ENCODE measurements at places on chromosomes 16 and 17.

DNA sequence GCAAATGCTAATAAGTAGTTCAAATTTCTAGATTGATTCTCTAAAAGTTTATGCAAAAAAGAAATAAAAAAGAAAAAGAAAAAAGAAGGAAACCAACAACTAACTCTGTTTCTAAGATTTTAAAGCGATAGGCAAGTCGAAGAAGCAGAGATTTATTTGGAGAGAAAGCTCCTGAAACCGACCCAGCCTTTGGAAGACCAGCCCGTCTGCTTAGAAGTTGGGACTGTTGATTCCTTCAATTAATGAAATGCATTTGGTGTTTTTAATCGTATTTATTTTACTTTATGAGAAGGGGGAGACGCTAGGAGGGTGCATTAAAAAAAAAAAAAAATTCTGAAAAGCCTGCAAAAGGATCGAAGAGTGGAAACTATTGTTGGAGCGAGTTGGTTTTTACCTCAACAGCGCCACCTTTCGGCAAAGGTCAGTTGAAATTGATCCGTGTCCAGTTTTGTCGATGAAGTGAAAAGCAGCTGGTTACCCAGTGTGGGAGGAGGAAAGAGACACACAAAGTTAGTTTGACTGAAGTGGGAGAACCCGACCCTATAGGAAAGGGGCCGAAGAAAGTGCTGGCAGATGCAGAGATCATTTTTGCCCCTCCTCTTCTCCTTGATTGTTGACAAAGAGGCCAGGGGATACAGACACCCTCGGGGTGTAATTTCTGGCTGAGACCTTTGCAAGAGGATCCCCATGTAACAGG lies 1.5 kb upstream of the MAF start:
- no peak for DNase-seq

DNA sequence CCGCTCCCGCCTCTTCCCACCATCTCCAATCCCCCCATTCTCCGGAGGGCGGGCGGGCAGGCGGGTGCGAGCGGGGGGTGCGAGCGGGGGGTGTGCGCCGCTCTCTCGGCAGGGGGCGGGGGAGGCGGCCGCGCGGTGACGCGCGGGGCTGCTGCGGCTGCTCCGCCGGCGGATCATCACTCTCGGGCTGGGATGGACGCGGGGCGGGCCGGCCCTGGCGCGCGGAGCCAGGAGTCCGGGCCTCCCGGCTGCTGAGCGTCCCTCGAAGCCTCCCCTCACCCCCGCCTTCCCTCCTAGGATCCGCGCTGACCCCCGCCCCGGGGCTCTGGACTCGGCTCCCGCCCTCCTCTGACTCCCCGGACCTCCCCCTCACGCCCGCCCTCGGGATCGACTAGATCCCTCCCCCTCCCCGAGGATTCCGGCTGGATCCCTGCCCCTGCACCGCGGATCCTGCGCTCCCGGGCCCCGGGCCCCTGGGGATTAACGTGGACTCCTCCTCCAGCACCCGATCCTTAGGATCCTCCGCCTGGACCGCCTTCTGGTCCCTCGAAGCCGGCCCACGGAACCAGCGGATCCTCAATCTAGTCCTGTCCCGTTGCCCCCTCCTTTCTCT lies 946 bp upstream of the TMEM256 start:
- no peak for DNase-seq

GRCh38 chr17:8188263-8188839 lies 1.6 kb downstream of the BORCS6 start:
- DNase-seq, result no peak

DNA sequence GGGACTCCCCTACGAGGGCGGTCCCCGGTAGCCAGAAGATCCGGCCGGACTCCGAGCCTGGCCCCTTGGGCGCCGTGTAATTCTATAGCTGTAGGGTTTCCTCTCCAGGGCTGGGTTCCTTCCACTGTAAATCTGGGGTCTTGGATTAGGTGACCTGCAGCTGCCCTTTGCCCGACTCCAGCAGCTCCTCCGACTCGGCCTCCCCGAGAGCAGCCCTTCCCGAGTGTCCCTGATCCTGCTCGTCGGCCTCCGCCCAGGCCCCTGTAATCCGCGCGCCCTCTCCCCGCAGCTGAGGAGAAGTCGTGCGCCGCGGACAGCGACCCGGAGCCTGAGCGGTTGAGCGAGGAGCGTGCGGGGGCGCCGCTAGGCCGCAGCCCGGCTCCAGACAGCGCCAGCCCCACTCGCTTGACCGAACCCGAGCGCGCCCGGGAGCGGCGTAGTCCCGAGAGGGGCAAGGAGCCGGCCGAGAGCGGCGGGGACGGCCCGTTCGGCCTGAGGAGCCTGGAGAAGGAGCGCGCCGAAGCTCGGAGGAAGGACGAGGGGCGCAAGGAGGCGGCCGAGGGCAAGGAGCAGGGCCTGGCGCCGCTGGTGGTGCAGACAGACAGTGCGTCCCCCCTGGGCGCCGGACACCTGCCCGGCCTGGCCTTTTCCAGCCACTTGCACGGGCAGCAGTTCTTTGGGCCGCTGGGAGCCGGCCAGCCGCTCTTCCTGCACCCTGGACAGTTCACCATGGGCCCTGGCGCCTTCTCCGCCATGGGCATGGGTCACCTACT lies 5.5 kb downstream of the TBX2 start:
- no peak for DNase-seq

DNA sequence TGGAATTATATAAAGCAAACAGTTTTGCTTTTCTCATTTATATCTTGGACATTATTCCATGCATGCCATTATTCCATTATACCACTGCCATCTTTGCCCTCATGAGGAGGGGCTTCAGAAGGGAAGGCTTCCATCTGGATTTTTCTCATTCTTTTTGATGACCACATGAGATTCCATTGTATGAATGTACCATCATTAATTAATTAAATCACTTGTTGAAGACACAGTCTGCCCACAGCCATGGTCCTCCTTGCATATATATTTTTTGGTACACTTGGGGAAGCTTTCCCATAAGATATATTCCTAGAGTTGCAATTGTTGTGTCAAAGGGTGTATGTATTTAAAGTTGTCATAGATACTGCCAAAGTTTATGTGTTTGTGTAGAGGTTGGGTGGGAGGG lies 7.1 kb downstream of the ARL4D start:
- DNase-seq, result no peak

GRCh38 chr16:57829969-57830360 lies 27.7 kb upstream of the KIFC3 start:
- no peak for DNase-seq

- no peak for DNase-seq
Measured at GRCh38 chr16:14193316-14193871, 122.3 kb downstream of the MRTFB start.

Data from esophagus squamous epithelium (tissue), 5 donors.